Left lobe of liver (tissue), 2 donors: ENCODE measurements at places on chromosomes 2 and 18. TPM values are rescaled to one million over a fixed set of nuclear protein-coding genes. Genes with fewer than 3 reads are reported as not detected.

The DOK1 gene
- total RNA-seq: 2.8 TPM

The LRP2 gene
- total RNA-seq: 0.91 TPM

The PAX3 gene
- not detected for total RNA-seq

The RUFY4 gene
- not detected for total RNA-seq

The CPO gene
- total RNA-seq: 0.38 TPM

The CKAP2L gene
- total RNA-seq: 0.08 TPM

The NFE2L2 gene
- total RNA-seq: 29.2 TPM

The CLASP1 gene
- 28.3 TPM for total RNA-seq

The BCL11A gene
- 0.50 TPM for total RNA-seq

The ANKRD30B gene
- not detected for total RNA-seq

The SERPINB10 gene
- total RNA-seq: not detected

The TMEM163 gene
- total RNA-seq: 0.10 TPM

The TXNDC2 gene
- total RNA-seq: not detected

The SERPINB4 gene
- total RNA-seq: not detected

The SDC1 gene
- total RNA-seq: 537 TPM

The QPCT gene
- 0.65 TPM for total RNA-seq

The PLCD4 gene
- total RNA-seq: 0.43 TPM

The DTNB gene
- total RNA-seq: 14.3 TPM

The TNFRSF11A gene
- 1.1 TPM for total RNA-seq

The DSG1 gene
- total RNA-seq: 2.5 TPM

The POTEC gene
- not detected for total RNA-seq

The RGPD4 gene
- not detected for total RNA-seq

The WNT10A gene
- not detected for total RNA-seq

The IL36G gene
- 0.20 TPM for total RNA-seq

The PIGN gene
- total RNA-seq: 13.5 TPM

The OR6B3 gene
- not detected for total RNA-seq

The CD226 gene
- 1.5 TPM for total RNA-seq

The EFEMP1 gene
- 3.1 TPM for total RNA-seq

The CFAP221 gene
- total RNA-seq: 1.2 TPM

The CROCC2 gene
- 0.05 TPM for total RNA-seq

The SGO2 gene
- total RNA-seq: 0.50 TPM

The CFAP53 gene
- 0.25 TPM for total RNA-seq

The DOCK10 gene
- 6.0 TPM for total RNA-seq

The ALMS1 gene
- total RNA-seq: 6.0 TPM

The CNGA3 gene
- not detected for total RNA-seq

The TPO gene
- not detected for total RNA-seq

The UGT1A10 gene
- total RNA-seq: 0.45 TPM

The NPPC gene
- total RNA-seq: not detected

The SLC11A1 gene
- total RNA-seq: 3.3 TPM

The ANKRD23 gene
- total RNA-seq: 4.4 TPM
